AG08395 (cell line): ENCODE measurements at places on chromosomes 7 and 10.

GRCh38 chr7:131040467-131040932, 287.2 kb upstream of the MKLN1 start:
- DNase-seq, result peak; percentile 66

DNA sequence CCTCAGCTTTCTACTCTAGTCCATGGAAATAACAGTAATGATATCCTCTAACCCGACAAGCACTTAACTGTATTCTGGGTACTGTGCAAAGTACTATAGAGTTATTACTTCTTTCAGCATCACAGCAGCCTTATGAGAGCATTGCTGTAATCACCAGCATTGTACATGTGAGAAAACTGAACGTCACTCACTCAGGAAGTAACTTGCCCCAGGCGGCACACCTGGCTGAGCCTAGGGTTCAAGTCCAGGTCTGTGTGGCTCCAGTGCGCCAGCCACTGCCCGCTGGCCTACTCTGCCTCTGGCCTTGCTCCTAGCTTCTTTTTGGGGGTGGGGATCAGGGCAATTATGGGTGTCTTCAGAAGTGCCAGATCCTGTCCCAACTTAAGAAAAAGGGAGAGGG, 50.5 kb downstream of the ZMIZ1 start:
- no peak for DNase-seq

GRCh38 chr7:12890586-12890985, 203.2 kb downstream of the ARL4A start:
- no peak for DNase-seq

DNA sequence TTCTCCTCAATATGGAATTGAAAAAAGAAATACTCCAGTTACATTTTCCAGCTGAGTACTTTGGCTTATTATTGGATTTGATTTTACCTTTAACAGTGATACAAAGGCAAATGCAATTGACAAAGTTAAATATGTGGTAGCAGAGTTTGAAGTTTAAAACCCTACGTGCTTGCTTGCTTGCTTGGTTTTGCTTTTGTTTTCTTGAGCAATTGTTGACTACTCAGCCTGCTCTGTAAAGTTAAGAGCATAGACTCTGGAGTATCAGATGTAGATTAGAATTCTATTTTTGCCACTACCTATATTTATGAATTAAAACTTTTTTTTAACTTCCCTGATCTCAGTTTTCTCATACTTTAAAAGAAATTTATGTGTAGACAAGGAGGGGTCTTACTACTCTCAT, 51.4 kb downstream of the PCDH15 start:
- no peak for DNase-seq

GRCh38 chr10:117480097-117480496, 62.4 kb upstream of the EMX2 start:
- DNase-seq, result no peak

GRCh38 chr7:51471210-51471980, 154.8 kb upstream of the COBL start:
- no peak for DNase-seq

DNA sequence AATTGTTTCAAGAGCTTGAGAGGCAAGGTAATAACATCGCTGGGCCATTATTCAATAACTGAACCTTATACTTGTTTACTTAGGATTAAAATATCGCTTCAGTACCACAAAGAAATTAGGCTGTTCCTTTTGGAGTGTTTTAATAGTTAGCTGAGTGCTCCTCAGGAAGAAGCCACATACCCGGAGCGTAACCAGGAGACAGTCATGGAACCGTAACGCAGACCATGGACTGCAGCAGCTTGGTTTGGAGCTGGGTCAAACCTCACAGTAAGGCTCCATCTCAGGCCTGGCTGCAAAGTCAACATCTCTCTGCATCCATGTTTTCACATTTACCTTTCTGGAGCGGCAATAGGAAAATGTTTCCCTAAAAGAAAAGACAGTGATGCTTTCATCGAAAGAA, 599.0 kb downstream of the TNS3 start:
- DNase-seq, result no peak

GRCh38 chr10:43287056-43288007, 20.5 kb upstream of the RASGEF1A start:
- no peak for DNase-seq

DNA sequence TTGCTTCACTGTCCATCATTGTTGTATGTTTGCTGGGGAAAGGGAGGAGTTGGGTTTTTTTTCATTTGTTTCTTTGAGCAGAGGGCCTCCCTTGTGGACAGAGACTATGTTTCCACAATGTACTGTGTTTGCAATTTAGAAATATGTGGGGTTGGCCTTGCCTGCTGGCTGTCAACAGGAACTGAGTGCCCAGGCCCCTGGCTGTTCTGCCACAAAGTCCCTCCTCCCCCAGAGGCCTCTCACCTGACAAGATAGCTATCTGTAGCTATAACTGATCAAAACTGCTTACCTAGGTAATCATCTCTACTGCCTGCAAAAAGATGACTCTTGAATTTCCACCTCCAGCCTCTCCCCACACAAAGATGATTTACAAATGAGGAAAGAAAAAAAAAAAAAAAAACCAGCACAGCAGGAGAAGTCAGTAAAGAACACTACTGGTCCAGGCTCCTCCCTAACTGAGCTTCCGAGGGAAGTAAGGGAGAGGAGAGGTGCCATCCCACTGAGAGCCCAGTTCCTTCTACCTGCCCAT, 121.8 kb downstream of the SGMS1 start:
- DNase-seq, result no peak

GRCh38 chr7:111050875-111051416, 40.0 kb upstream of the LRRN3 start:
- DNase-seq, result no peak

- DNase-seq, result no peak
Measured at GRCh38 chr10:51313773-51314478, 239.6 kb downstream of the PRKG1 start.

DNA sequence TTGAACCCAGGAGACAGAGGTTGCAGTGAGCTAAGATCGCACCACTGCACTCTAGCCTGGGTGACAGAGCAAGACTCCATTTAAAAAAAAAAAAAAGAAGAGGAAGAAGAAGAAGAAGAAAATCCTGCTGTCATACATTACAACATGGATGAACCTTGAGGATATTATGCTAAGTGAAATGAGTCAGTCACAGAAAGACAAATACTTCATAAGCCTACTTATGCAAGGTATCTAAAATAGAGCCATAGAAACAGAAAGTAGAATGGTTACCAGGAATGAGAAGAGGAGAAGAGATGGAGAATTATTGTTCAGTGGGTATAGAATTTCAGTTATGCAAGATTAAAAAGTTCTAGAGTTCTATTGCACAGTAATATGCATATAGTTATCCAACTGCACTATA, 466.5 kb downstream of the PLXNA4 start:
- DNase-seq, result no peak

DNA sequence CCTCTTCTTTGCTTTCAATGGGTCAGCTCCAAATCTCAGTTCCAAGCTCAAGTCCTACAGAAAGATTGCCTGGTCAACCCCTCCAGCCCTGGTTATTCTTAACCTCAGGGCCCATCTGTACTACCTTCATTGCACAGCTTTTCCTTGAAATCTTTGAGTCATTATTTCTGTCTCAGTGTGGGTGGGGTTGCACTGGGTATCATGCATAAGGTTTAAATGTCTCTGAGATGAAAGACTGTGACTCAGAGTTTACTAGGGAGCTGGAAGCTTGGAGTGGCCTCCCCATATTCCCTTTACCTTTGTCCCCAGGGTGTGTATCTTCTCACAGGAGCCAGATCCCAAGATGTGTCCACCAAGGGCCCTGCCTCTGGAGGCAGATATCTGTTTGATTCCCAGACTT, 3.3 kb upstream of the OR6V1 start:
- peak; percentile 8 for DNase-seq

- DNase-seq, result no peak
Measured at GRCh38 chr10:13559124-13559700, 27.6 kb upstream of the PRPF18 start.

GRCh38 chr7:51878865-51879264, 562.3 kb upstream of the COBL start:
- no peak for DNase-seq

DNA sequence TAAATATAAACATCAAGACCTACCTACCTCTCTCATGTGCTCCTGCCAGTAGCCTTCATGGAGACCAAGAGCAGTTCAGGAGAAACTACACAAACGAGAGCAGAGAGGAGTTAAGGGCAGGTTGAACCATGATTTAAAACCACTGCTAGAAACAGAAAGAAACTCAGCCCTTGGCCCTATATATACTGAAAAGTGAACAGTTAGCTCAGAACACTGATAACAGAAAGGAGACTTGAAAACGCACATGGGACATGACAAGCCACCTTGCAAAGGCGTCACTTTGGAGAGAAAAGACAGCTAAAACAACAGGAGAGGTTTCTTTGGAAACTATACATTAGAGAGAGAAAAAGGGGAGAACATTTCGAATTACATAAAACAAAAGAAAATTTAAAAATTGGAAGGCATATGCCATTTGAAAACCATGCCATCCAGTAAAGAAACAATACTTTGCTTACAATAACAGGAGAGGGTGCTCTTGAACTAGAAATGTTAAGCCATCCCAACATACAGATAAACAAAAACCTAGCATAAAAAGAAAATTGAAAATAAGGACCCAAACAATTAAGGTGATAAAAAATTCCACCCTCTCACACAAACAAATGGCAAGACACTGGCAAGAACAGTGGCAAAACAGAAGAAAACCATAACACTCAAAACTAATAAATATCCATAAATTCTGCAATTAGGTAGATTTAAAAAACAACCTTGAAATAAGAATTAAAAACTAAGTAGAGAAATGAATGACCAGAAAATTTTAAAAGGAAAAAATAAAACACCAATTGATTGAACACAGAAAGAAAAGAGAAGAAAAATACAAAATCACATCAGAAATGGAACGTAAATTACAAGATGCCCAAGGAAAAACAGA, 232.7 kb downstream of the IMMP2L start:
- DNase-seq, result peak; percentile 14

DNA sequence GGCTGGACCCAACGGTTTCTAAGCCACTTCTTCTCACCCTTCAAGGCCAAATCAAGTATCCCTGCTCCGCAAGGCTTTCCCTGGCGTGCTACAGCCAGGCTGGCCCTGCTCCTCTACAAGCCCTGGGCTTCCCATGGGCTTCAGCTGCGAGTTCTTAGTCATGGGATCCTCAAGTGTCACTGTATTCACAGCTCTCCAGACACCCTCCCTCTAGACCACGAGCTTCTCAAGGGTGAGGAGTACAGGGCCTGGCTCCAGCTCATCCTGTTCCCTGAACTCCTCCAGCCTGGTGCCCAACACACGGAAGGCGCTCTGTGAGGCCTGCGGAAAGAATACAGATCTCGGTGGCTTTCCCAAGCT, 38.8 kb downstream of the FAM53B start:
- DNase-seq, result no peak

- no peak for DNase-seq
Measured at GRCh38 chr10:90845726-90846125, 12.1 kb downstream of the HTR7 start.

GRCh38 chr7:77627309-77627676, 69.0 kb upstream of the RSBN1L start:
- DNase-seq, result no peak

- DNase-seq, result no peak
Measured at GRCh38 chr7:112556633-112557032, 75.8 kb downstream of the LSMEM1 start.

GRCh38 chr7:121623130-121623872, 227.2 kb upstream of the FAM3C start:
- no peak for DNase-seq

DNA sequence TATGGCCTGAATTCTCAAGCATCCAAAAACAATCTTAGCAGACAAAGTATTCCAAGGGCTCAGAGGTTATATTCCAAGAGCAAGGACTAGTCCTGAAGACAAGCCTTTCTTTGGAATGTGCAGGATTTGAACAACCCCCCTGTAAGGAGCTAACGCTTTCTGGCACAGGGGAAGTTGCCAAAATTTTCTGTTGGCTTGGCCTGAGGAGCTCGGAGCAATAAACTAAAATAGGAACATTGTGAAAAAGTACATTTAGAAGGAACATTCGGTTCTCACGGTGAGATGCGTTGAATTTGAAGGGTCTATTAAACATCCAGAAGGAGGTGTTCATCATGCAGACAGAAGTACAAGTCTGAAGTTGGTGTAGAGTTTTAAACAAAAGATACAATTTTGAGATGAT, 1030.5 kb upstream of the CELF2 start:
- DNase-seq, result no peak

DNA sequence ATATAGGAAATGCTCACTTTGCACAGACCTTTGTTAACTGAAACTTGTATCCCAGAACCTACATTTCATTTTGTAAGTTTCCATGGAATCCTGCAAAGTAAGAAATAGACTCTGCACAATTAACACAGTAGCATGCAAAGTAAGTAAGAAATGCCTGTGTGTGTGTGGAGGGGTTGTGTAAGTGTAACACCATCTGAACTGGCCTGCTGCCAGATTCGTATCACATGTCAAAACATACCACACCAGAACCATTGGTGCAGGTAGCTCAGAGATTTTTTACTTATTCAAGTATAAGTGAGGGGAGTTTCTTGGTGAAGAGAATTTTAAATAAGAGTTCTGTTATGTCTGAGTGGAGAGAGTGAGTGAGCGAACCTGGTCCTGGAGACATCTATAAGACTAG, 17.9 kb upstream of the DDX21 start:
- DNase-seq, result no peak

- peak; percentile 45 for DNase-seq
Measured at GRCh38 chr10:94066411-94066810, 72.7 kb downstream of the PLCE1 start.

GRCh38 chr10:89566992-89567391, 31.6 kb upstream of the SLC16A12 start:
- no peak for DNase-seq
